ENCODE measurements at places on chromosomes 7 and 10.

DNA sequence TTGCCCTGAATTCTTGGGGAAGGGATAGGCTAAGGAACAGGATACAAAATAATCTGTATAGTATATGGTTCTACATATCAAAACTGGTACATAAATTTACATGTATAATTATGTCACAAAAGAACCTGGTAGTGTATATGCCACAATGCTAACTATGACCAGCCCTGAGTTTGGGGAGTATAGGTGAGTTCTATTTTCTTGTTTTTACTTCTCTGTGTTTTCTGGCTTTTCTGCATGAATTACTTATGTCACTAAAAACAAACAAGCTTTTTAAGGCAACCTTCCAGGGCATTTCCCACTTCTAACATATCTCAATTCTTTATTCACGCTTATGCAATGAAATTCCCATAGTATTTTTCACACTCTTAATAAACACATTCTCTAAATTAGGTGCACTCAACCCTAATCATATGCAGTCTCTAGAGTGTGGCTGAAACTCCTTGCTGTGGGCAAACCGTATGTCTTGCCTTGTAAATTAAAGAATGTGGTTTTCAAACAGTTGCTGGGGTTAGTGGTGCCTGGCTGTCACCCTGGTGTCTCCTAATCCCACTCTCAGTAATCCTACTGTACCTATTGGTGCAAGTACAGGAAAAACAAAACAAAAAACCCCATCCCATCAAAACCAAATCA lies 14.0 kb upstream of the INSIG1 start:
- DNase-seq, result no peak

DNA sequence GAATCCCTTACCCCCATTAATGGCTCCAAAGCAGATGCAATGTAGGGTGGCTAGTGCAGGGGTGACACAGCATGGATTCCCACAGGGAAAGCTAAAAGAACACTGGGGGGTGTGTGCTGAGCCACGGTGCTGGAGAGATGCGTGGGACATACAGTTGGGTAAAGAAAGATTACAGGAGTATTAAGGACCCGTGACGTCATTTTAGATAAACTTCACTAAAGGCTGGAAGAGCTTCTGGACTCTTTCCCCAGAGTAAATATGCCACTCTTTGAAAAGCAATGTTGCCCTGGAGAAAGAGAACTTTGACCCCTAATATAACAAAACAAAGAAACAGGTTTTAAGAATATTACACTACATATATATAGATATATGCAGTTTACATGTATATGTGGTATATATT lies 481.5 kb upstream of the VSTM2A start:
- no peak for DNase-seq

DNA sequence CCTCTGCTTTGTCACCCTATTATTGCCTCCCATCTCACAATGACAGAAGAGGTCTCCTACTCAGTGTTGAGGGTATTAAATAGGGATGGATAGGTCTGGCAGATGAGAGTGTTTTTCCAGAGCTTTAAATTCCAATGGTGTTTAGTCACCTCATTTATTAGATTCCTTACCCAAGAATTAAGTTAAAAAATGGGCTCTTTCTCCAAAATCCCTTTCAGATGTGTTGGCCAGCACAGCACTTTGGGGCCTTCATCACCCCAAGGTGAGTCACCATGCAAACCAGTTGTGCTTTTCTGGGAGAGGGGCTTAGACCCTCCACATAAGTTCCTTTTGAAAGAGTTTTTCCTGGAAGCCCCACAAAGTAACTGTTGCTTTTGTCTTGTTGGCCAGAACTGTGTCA lies 78.4 kb downstream of the CYP26A1 start:
- no peak for DNase-seq

DNA sequence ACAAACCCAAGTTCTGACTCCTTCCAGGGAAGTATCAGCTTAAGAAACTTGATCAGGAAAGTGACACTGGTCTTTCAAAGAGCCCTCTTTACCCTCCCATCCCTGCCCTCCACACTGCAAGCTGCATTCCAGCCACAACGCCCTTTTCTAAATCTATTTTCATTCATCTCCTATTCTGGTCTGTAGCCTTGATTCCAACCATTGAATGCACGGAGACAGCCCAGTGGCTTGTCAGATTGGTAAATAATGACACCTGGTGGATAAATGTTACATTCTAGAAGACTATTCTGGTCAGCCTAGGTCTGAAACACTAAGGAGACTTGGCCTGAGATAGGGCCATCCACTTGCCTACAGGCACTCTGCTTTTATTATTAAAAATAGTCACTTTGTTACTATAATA lies 20.9 kb downstream of the MORN4 start:
- DNase-seq, result no peak

- no peak for DNase-seq
Measured at GRCh38 chr7:107803009-107803610, at the start of gene SLC26A3. Gene SLC26A3 (minus strand): TSS chr7:107803223. CDS start chr7:107794509, 8,714 bp downstream.

DNA sequence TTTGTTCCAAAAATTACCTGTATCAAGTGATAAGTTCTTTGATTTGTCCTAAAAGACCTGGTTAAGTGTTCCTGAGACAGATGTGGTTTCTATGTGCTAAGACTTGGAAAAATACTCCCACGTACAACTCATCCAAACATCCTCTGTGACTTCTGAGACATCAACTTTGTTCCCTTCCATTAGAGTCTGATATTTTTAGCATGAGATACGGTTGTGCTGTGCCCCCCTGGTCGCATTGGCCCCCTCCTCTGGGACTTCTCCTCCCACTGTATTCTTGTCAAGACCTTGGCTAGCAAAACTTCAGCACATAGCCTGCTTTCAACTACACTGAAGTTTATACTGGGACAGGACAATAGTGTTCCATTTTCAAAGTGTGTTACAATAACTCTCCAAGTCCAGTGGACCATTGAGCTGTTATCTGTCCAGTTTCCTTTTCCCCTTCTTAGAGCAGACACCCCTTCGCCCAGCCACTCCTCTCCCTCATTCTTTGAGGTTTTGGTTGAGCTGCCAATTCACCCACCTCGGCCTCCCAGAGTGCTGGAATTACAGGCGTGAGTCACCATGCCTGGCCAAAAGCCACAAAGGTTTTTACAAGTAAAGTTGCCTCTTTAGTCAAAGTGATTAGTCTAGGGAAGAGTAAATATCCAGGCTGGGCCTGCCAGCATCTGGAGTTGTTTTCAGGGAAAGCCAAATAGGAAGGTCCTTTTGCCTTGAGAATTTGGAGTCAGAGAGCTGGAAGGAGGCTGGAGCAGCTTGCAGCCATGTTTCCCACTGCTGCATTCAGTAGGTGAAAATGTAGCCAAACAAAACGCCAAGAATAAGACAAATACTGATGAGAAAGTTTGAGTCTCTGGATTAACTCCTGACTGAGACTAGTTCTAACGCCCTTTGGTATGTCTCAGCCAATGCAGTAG lies 17.8 kb upstream of the PDLIM1 start:
- DNase-seq, result no peak

GRCh38 chr10:14481014-14481413 lies 150.3 kb upstream of the FRMD4A start:
- no peak for DNase-seq

- no peak for DNase-seq
Measured at GRCh38 chr10:8158193-8159071, 103.9 kb downstream of the GATA3 start.

DNA sequence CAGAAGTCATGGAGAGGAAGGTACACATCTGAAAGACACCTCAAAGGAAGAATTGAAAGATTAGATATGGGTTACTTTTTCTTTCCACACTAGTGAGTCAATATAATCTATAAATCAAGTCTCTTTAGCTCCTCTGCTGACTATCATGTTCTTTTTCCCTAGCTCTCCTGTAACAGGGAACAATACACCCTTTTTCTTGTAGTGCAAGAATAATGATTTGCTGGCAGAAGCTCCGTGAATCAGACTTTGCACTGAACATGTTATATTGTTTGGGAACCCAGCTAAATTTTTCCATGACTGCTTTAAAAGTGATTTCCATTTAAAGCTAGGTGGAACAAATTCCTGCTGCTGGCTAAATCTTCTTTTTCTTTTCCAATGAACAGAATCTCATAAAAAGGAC lies 756.6 kb upstream of the C7orf33 start:
- no peak for DNase-seq

- DNase-seq, result no peak
Measured at GRCh38 chr10:94105226-94105625, 111.5 kb downstream of the PLCE1 start.

- DNase-seq, result no peak
Measured at GRCh38 chr10:15606377-15606776, 113.3 kb downstream of the ITGA8 start.

- DNase-seq, result no peak
Measured at GRCh38 chr7:36054637-36055036, 98.4 kb upstream of the EEPD1 start.

DNA sequence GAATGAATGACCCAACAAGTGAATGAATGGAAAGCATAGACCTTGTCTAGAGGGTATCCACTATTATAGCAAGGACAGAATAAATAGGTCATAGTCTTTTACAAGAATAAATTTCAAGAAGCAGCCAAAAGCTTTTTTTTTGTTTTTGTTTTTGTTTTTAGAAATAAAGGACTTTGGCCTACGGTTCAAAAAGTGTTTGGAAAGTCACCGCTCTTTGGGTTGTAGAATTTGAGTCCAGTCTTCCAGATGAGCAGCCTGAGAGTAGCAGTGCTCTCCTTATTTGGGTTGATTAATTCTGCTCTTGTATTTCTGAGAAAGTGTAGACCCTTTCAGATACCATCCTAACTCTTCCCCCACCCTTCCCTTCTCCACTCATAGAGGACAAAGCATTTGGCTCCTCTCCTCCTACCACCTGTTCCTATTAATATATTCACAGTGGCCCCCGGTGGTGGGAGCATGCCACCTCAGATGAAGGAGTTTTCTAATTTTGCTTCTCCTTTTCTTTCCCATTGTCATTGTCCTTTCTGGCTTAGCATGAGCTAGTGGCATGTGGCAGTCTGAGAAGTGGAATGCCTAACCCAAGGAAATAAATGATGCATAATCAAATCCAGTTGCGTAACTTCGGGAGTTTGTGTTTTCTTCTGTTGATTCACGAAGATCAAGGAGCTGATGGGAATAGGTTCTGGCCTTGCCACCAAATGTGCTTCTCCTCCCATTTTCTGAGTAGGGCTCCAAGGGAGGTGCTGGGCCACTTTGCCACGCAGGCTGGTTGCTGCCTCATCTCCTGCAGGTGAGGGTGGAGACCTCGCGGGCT lies 114.7 kb downstream of the CHN2 start:
- no peak for DNase-seq

- DNase-seq, result no peak
Measured at GRCh38 chr10:97737770-97738265, 890 bp downstream of the ZFYVE27 start.

GRCh38 chr10:79202188-79203013 lies 133.6 kb downstream of the ZMIZ1 start:
- no peak for DNase-seq

GRCh38 chr7:34333184-34333583 lies 324.8 kb upstream of the NPSR1 start:
- no peak for DNase-seq

DNA sequence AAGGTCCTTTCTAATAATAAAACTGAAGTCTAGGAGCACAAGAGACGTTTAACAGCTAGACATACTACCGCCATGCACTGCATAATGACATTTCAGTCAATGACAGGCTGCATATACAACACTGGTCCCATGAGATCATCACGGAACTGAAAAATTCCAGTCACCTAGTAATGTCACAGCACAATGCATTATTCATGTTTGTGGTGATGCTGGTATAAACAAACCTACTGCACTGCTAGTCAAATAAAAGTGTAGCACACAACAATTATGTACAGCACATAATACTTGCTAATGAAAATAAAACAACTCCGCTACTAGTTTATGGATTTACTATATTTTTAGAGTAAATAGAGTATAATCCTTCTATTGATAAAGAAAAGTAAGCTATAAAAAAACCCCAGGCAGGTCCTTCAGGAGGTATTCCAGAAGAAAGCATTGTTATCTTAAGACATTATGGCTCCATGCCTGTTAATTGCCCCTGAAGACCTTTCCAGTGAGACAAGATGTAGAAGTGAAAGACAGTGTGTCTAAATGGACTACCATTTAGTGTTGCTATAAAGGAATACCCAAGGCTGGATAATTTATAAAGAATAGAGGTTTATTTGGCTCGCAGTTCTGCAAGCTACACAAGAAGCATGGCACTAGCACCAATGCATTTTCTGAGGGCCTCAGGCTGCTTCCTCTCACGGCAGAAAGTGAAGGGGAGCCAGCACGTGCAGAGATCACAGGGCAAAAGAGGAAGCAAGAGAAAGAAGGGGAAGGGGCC lies 47.1 kb downstream of the HIBADH start:
- DNase-seq, result no peak

DNA sequence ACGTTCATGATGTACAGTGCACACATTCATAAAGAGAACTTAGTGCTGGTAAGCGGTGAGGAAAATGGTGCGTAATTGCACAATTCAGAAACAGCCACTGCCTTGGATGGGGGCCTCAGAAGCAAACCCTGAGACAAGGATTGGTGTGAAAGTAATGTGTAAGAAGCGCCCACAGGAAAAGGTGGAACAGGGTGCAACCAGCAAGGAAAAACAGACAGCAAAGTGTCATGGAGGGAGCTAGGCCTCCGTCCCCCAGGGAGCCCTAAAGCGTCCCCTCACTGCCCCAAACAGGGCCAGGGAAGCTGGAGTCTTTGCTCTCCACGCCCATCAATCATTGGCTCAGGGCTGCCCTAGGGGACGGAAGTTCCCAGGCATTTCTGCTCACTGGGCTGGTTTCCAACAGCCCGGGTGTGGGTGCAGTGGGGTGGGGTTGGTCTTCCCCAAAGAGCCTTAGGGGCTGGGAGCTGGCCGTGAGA lies 9.6 kb upstream of the C10orf105 start:
- no peak for DNase-seq

DNA sequence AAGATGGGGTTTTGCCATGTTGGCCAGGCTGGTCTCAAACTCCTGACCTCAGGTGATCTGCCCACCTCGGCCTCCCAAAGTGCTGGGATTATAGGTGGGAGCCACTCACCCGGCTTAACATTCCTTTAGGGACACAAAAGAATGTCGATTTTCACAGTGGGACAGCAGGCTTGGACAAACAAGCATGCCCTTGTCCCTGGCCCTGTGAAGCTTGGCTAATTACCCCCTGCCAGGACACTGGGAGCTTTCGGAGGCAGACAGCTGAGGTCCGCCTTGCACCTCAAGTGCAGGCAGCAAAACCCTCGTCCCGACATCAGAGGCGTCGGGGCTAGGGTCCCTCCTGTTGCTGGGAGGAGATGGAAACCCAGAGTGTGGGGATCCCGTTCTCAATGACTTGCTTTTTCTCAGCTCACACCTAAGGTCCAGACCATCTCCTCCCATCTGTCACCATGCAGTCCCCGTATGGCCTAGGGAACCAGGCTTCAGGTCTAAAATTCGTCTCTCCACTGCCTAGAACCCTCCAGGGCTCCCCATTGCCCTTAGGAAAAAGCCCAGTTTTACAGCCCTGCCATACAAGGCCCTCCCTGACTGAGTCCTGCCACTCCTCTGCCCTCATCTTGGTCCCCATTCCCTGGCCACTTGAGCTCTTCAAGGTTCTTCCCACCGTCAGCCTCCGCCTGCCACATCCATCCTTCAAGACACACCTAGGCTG lies 6.3 kb upstream of the CLIP2 start:
- no peak for DNase-seq
